Skeletal muscle cell (primary cell): ENCODE measurements at places on chromosomes 6 and 20.

GRCh38 chr20:51960047-51960675 is 157.8 kb upstream of the SALL4 start:
- no peak for DNase-seq

- DNase-seq: no peak
These were observed 56.6 kb upstream of the POU3F2 start for GRCh38 chr6:98777762-98778161.

- no peak for DNase-seq
These were observed 429.5 kb upstream of the ARID1B start for GRCh38 chr6:156347656-156348055.

- DNase-seq: peak; percentile 25
These were observed 154.9 kb downstream of the SOX4 start for GRCh38 chr6:21748343-21749056.

- DNase-seq: no peak
These were observed 86.7 kb upstream of the F13A1 start for GRCh38 chr6:6407071-6407741.

DNA sequence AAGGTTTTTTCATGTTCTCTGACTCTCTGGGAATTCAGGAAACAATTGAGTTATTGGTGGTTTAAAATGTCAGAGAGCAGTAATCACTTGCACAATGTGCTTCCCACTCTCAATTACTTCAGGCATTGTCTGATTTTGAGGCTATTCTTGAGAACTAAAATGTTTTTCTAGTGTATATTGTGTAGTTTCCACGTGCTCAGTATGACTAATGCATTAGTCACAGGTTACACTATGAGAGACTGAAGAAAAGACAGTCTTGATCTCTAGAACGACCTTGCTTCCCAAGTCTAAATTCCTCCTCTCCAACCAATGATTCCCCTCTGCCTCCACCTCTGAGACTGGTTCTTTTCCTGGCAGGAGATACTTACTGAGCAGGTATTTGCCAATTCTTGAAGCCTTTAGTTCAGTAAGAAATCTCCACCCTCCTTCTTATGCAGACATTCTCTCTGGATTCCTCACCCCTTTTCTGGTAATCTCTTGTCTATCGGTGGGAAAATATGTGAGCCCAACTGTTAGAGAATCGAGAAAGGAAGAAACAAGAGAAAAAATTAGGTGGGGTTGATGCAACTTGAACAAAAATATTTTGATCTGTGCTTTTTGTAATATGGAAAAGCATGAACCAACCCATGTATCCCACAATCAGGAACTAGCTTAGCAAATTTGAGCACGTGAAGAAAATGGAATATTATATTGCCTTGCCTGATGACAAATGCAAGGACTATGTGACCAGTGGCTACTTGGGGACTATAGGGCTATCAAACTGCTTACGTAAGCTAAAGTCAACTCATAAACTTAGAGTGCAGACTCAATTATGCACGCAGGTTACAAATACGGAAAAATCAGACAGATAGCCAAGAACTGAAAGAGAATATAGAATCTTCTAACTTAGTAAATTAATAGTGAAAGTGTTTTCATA is 61.1 kb upstream of the SLC22A16 start:
- peak; percentile 93 for DNase-seq

DNA sequence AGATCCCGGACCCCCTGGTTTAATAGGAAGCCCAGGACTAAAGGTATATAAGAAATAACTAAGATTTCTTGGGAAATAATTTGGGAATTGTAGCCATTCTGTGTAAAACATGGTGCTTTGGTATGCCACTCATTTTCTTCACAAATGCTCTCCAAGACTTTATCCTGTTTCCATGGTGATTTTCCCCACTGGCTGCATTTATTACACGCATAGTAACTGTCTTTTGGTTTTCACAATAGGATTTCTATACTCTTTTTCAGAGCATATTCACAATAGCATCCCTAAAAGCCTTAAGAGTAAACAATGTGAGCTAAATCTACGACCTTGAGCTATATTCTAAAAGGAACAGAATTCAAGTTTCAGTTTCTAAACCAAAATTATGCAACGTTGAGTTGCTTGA is 160.8 kb downstream of the COL9A1 start:
- DNase-seq: no peak
